Naive thymus-derived CD8-positive, alpha-beta T cell (primary cell): ENCODE measurements at places on chromosomes 7 and 10.

DNA sequence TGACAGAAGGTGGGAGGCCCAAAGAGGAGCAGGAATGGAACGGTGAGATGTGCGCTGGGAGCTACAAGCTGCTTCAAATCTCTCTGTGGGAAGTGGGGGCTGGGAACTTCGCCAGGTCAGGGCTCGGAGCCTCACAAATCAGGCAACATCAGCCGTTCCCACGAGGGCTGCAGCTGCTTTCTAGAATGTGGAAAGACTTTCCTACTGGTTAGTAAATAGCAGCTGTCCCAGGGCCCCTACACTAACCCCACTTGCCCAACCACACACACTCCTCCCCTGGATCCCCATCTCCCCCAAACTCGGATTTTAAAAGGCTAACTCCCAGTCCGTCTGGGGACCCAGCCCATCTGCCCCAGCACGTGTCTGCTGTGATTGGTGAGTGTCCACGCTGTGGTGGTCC, 40.6 kb upstream of the PITRM1 start:
- DNase-seq, result no peak

DNA sequence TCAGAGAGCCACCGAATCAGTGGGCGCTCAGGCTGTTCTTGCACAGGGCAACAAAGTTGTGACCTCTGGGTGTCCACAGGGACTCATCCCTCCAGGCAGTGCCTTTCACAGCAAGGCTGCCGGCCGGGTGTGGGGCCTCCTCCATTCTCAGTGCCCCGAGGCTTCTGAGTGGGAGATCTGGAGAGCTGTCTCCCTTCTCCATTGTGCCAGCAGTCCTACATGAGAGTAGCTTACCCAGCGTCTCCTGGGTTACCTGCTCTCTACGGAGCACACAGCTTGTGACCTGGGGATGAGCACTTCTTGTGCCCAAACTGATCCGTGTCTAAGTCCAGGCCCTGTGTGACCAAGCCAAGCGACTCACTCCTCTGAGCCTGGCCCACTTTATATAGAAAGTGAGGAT, 240.9 kb upstream of the GRB10 start:
- DNase-seq, result no peak

DNA sequence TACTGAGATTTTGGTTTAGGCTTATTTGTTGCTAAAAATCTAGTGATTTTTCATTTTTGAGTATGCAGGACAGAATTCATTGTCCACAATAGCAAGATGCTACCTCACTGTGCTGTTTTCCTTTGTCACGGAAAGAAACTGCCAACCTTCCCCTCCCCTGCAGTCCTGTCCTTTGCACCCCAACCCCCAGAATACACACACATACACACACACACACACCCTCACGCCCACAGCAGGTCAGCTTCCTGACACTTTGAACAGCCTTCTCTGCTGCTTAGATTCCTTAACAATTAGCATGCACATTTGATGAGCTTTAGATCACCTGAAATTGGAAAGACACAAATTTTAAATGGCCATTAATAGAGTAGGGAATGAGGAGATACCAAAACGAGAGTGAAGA, 32.1 kb downstream of the ARMC3 start:
- no peak for DNase-seq

DNA sequence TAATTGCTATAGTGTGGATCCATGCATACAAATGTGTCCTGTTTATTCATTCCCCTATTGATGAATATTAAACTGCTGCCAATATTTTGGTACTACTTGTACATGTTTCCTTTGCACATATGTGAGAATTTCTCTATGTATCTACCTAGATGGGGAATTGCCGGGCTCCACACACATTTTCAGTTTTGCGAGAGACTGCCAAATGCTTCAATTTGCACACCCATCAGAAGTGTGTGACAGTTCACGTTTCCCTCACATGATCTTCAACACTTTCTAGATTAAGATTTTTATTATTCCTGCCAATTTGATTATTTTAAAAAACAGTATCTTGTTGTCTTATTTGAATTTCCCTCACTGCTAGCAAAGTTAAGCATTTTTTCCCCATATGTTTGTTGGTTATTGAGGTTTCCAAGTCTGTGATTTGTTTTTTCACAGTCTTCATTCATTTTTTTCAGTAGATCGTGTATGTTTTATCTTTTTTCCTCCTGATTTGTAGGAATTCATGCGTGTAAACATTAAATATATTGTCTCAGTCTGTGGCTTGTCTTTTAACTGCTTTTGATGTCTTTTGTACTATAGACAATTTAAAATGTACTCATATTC, 2.4 kb upstream of the KLF14 start:
- no peak for DNase-seq

DNA sequence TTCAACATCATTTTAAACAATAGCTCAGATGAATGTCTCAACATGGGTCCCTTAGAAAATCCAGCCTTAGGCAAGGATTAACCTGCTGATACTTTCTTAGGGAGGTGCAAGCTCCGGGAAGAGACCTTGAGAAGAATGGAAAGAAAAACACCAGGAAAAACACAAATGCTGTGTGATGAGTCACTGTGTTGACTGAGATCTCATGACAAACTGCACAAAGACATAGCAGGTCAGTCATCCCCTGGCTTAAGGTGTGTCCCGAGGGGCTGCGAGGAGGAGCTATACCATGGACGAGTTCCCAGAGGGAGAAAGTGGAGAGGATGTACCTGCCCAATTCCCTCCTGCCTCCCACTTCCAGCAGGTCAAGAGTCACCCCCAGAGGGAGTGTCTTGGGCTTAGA, 98.0 kb downstream of the TEX36 start:
- DNase-seq, result no peak

DNA sequence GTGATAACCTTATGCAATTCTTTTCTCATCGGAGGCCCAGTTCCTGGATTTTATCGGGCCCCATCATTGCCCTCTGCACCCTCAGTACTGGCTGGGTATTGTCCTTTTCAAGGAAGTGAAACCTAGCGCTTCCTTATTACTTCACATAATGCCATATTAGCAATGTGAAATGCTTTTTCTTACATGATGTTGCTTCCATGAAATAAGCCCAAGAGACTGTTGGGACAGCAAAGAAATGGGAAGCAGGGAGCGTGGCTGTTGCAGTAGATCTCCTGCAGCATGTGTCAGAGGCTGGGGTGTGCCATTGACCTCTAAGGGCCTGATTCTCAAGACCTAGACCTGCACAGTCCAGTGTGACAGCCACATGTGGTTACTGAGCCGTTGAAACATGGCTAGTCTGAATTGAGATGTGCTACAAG, 8.1 kb downstream of the CHN2 start:
- DNase-seq, result no peak

DNA sequence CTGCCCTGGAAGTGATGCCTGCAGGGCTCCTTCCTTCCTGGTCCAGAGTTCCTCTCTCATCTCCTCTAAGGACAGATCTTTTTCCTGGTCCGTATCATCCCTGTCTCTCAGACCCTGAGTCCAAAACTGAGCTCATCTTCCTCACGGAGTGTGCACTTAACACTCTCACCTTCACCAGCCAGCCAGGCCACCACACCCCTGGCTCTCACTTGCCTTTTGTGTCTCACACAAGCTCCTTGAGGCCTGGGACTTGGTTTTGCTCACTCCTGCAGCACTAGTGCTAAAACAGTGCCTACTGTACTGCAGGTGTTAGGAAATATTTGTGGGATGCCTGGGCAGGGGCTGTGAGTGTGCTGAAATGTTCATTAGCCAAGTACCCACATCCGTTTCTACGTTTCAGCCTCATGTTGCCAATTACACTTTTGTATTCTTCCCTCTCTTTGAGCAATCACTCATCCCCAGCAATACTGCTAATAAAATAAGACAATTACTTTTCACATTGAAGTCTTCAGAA, 21.4 kb upstream of the PARP12 start:
- no peak for DNase-seq

DNA sequence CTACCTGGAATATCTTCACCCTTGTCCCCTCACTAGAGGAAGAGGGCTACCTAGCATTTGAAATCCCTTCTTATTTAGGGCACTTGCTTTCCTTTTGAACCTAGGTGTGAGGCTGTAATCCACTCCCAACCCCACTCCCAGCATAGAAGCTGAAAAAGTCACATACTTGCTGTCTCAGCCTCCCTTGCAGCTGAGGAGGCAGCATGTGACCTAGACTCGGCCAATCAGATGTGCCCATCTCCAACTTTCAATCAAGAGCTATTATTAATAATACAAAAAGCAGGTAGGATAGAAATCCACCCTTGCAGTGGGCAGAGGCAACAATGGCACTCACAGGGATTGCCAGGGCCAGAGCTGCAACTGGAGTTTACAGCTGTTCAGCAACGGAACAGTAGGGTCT, 70.7 kb downstream of the DNAJC12 start:
- no peak for DNase-seq

DNA sequence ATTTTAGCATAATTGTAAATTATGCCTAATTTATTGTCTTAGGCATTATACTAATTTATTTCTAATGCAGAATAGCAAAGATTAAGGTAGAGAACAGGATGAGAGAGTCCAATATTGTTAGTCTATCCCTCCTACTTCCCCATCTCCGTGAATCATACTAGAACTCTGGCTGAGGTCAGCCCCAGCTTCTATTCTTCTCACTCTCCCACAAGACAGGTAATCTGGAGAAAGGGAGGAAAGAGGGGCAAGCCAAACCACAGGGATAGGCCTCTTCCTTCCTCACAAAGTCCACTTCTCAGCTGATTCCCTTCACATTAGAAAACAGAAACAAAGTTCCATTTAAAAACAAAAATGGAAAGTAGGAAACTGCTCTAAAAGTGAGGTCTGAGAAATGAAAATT, 117.5 kb upstream of the LAMB4 start:
- DNase-seq, result no peak

DNA sequence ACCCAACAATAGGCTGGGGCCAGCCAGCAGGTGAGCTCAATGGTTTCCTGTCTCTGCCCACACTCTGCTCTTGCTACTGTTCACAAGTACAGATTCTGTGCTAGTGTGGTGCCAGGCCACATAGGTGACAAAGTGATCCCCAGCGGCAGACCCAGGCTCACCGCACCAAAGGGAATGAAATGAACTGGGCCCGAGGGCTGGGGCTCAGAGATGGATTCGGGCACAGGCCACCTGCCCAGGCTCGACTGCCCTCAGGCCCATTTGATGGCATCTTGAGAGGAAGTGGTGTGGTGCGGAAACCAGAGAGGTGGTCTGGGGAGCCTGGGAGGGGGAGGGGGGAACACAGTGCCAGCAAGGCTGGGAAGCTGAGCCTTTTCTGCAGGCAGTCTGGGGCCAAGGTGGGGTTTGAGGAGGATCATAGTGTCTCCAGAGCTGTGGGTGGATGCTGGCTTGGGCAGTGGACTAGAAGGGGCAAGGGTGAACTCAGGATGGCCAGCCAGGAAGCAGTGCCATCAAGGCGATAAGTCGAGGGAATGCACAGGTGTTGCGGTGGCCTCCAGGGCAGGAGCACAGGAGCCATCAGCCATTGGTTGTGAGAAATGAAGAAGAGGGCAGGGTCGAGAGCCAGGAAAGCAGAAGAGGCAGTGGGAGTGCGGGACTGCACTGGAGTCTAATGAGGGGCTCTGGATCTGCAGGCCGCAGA, 85.2 kb downstream of the ARHGAP22 start:
- DNase-seq, result no peak

- DNase-seq, result no peak
Observed at GRCh38 chr7:22757338-22757994, 30.5 kb downstream of the IL6 start.

GRCh38 chr7:98238076-98238475, 14.0 kb downstream of the TECPR1 start:
- no peak for DNase-seq

- DNase-seq, result no peak
Observed at GRCh38 chr7:156014808-156015207, 202.5 kb upstream of the SHH start.

- no peak for DNase-seq
Observed at GRCh38 chr10:9685596-9685995, 1332.1 kb upstream of the CELF2 start.

GRCh38 chr10:3720228-3721019, 64.6 kb downstream of the KLF6 start:
- no peak for DNase-seq

GRCh38 chr7:157682946-157683746, 346.3 kb downstream of the DNAJB6 start:
- no peak for DNase-seq

GRCh38 chr7:74572301-74572979, 85.1 kb upstream of the GTF2I start:
- DNase-seq, result no peak

- no peak for DNase-seq
Observed at GRCh38 chr10:7374795-7375194, 36.0 kb downstream of the SFMBT2 start.

DNA sequence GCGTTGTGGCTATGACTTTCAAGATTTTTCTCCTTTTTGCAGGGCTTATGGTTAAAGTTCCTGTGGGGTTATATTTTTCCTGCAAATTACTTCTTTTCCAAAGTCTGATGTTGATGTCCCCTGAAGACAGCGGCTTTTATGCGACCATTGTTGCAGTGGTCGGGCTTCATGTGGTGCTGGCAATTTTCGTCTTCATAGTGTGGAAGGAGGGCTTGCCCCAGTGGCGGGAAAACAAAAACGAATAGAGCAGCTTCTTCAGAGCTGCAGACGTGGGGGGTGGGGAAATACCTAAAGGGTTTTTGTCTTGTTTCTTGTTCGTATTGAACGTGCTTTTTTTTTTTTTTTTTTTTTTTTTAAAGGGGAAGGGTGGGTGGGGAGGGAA, 53.8 kb downstream of the MCMBP start:
- no peak for DNase-seq

GRCh38 chr10:30819341-30820181, 190.0 kb upstream of the LYZL2 start:
- DNase-seq, result no peak
